Ammon's horn (tissue), 1 donor: ENCODE measurements at places on chromosomes 7 and 10.
A peak's percentile ranks its signal among the peaks of the same experiment; 100 is the strongest.

- peak; percentile 7 for DNase-seq
These were observed 55.6 kb upstream of the PNLIP start for GRCh38 chr10:116490028-116490662.

GRCh38 chr7:29228289-29229011, 33.9 kb downstream of the CHN2 start:
- DNase-seq = no peak

DNA sequence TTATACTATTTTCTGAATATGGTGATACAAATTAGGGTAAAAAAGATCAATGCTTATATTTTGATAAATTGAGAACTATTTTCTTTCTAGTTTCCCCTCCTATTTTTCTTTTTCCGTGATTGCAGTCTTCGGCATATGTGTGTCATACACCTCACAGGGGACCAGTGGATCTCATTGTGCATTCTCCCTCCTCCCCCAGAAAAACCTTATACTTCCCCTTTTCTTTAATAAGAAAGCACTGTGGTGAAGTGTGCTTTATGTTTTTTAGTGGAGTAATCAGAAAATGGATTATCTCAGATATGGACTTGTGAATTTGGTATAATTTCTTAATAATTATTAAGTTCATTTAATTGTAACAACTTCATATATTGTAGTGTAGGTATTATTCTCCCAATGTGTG, 72.8 kb downstream of the BICC1 start:
- no peak for DNase-seq

DNA sequence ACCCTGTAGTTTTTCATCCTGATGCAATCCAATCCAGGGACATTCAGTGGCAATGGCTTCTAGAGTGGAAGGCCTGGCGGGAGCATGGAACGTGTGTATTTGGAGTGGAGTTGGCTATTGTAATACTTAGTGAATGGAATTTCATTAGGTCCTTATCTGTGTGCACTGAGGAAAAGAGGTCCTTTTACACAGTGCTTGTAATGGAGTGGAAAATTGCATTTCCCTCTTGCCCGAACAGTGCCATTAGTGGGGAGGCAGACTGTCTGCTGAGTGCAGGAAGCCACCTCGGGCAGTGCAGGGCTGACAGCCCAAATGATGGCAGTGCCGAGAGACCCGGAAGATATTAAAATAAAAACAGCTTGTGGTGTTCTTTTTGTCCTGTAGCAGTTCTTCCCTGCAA, 786.6 kb downstream of the LRMDA start:
- DNase-seq = no peak

- no peak for DNase-seq
These were observed 383.0 kb downstream of the HPSE2 start for GRCh38 chr10:98852686-98853085.

- no peak for DNase-seq
These were observed 35.1 kb downstream of the FHIP2A start for GRCh38 chr10:114856544-114857287.

- no peak for DNase-seq
These were observed 2.0 kb upstream of the GTPBP4 start for GRCh38 chr10:986137-986825.

GRCh38 chr10:110224992-110225391, 17.6 kb downstream of the MXI1 start:
- no peak for DNase-seq

DNA sequence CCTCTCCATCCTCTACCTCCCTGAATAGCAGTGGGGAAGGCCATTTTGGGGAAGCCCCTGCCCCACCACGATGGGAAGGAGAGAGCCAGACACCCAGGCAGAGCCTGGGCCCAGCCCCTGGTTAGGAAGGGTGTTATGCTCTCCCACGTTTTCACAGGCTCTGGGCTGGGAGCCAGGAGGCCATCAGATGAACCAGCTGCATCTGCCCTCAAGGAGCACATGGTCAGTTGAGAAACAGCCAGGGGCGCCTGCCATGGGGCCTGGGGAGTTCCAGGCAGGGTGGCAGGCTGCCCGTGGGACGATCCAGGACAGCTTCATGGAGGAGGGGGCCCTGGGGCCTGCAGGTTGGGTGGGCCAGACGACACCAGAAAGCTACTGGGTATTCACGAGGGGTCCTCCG, 47.5 kb downstream of the CAMK2B start:
- DNase-seq = no peak

- no peak for DNase-seq
These were observed 1.8 kb downstream of the MLXIPL start for GRCh38 chr7:73622527-73622908.

DNA sequence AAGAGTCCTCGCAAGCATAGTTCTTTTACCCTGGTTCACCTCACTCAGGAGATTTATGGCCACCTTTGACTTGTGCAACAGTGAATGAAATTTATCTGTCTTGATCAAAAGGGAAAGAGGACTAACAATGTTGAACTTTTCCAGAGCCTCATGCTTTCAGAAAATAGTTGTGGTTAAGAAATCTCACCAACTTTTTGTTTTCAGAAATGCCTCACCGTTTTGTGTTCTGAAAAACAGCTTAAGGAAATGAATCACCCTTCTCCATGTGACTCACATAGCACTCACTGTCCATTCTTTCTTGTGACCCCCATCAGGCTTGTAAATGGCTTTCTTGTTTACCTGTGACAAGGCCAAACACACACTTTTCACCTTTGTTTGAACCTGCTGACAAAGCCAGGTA, 148.6 kb upstream of the FAM3C start:
- no peak for DNase-seq

DNA sequence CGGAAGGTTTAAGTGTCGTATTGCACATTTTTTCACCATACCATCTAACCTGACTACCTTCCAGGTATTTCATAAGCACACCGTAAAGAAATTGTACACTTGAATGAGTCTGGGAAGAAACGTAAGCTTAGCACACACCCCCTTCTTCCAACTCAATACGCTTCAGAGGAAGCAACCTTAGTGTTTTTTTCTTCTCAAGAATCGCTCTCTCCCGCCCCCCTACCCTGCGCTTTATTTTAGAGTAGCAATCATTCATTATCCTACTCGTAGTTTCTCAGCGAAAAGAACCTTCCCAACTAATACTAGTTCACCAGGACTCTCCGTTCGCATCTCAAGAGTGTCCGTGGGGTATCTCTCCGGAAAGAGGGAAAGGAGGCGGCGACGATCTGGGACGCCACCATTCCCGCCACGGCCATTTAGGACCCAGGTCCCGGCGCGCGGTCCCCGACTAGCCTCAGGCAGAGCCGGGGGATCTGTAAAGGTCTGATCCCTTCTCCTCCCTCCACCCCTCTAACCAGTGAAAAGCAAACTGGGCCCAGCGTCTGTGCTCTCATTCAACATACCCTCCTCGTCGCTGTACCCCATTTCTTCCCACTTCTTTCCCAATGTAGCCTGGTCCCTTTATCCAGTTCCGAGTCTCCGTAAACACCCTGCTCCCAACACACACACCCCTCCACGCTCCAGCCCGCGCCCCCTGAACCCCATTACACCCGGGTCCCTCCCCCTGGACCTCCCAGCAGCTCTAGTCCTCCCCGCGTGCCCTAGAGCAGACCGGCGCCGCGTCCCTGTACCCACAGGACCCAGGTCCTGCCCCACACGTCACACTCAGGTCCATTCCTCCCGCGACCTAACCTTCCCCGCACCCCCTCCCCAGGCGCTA, 16.0 kb downstream of the MYOZ1 start:
- peak; percentile 36 for DNase-seq

GRCh38 chr10:17025444-17026295, 103.9 kb downstream of the CUBN start:
- peak; percentile 75 for DNase-seq

GRCh38 chr10:67861750-67862432, 22.6 kb upstream of the SIRT1 start:
- DNase-seq = no peak
